CD8-positive, alpha-beta memory T cell (primary cell): ENCODE measurements at places on chromosomes 6 and 20. TPM values are rescaled to one million over a fixed set of nuclear protein-coding genes. Genes with fewer than 3 reads are reported as not detected.

DNA sequence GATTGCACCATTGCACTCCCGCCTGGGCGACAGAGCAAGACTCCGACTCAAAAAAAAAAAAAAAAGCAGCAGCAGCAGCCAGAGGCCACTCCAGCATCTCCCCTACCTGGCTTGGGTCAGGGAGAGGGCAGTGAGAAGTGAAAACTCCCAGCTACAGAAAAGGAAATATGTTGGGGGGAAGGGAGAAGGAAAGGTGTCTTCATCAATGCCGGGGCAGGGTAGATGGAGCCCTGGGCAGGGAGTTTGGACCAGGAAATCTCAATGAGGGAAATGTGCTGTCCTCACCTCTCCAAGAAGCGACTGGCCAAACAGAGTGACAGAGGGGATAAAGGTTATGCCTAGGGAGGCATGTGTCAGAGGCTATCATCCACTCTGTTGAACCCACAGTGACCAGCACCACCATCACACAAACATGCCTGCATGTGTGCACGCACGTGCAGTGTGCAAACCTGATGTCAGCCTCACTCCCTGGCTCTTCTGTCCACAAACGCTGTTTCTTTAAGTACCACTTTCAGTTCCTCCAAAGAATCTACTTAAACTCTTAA lies 887 bp upstream of the AIF1 start:
- DNase-seq = no peak

DNA sequence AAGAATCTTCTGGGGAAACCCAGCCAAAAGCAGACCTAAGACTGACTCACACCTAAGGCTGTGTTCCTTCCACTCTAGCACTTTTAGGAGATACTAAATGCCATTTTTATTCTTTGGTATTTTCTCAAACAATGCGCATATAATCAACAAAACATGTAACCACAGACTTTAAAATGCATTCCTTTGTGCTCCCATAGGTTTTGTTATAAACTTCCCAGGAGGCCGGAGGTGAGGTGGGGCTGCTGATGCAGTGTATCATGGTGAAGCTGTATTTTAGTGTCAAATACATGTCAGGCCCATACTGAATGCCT lies 155.2 kb downstream of the BTBD3 start:
- DNase-seq = no peak

- DNase-seq = no peak
Observed at GRCh38 chr20:49447946-49448809, 34.3 kb downstream of the KCNB1 start.

DNA sequence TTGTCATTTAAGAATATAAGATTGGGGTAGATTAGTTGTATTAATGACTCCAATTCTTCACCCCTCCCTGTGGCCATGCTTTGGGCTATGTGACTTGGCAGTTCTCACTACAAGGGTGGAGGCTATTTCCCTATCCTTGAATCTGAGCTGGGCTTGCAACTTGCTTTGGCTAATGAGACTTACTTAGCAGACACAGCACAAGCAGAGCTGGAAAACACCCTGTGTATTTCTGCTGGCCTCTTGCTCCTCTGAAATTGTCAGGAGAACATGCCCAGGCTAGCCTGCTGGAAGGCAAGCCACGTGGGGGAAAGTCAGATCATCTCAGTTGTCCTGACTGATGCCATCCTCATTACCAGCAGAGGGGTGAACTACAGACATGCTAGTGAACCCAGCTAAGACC lies 126.5 kb upstream of the HDGFL1 start:
- DNase-seq = no peak

- no peak for DNase-seq
Observed at GRCh38 chr20:55273149-55273548, 732.2 kb downstream of the CBLN4 start.

- no peak for DNase-seq
Observed at GRCh38 chr6:139230391-139230840, 61.4 kb downstream of the TXLNB start.

GRCh38 chr20:48847498-48848205 lies 19.9 kb upstream of the PREX1 start:
- DNase-seq = no peak

- DNase-seq = peak; percentile 67
Observed at GRCh38 chr20:35616465-35617396, 1.1 kb downstream of the SPAG4 start.

LAMA5 gene
- total RNA-seq = 0.78 TPM

MACROD2 gene
- total RNA-seq = not detected

PLAGL2 gene
- 121 TPM for total RNA-seq
